ENCODE measurements at places on chromosomes 4 and X.

GRCh38 chr4:185730387-185730786, 81.6 kb downstream of the SORBS2 start:
- no peak for DNase-seq

- no peak for DNase-seq
Observed at GRCh38 chrX:40573763-40574162, 7.0 kb upstream of the ATP6AP2 start.

DNA sequence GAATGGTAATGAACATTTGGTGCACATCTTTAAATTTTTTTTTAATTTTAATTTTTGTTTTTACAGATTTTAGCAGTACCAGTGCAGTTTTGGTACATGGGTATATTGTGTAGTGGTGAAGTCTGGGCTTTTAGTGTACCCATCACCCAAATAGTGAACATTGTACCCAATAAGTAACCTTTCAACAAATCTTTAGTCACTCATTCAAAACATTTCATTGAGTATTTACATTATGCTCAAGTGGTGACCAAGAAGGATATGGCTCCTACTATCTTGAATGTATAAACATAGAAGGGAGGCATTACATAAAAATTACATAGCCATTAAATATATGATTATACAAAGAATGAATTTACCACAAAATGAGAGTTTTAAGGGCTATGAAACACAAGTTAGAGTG, 223.3 kb downstream of the SPRY1 start:
- DNase-seq, result no peak

DNA sequence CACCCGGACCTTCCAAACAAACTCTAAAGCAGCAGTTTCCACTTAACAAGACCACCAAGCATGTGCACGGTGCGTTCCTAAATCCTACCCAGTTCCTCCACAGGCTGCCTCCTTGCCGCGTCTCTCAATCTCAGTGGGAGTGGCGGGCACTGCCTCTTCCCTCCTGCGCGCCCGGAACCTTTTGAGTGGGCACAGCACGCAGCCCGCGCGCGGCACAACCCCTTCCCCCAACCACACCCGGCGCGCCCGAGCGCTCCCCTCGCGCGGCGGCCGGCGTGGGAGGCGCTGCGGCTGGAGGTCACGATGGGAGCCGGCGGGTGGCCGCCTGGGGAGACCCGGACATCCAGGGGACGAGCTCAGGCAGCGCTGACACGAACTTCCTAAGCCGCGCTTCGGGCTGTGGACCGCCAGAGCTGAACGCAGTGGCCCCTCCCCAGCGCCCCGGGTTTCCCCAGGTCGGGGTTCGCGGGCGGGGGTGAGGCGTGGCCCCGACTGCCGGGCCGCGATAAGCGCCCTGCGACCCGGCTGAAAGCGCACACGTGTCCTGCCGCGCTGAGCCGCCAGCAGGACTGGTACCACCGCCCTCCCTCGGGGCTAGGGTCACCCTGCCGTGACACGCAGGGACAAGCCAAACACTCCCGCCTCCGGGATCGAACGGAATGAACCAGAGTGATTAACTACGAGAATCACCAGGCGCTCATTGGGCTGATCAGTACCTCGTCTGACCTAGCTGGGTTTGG, at the start of gene ABCG2:
TSS of gene ABCG2 (minus strand) at position 151 of the 740 bp plus-strand sequence. CDS start 18,644 bp downstream, outside the sequence.
- DNase-seq, result peak; percentile 2
